Tongue (tissue), 3 donors: ENCODE measurements at places on chromosomes 5 and 9. TPM values are rescaled to one million over a fixed set of nuclear protein-coding genes. Genes with fewer than 3 reads are reported as not detected.

The DMRTA1 gene
- 1.9 TPM for total RNA-seq

The PAX5 gene
- total RNA-seq = 0.62 TPM

The CFAP157 gene
- total RNA-seq = not detected

The PTRH1 gene
- total RNA-seq = 7.3 TPM

The GABRG2 gene
- not detected for total RNA-seq

The SCGB3A2 gene
- total RNA-seq = 5.8 TPM

The FAF2 gene
- total RNA-seq = 24.2 TPM

The MED10 gene
- 18.7 TPM for total RNA-seq

The FRMPD1 gene
- total RNA-seq = 3.3 TPM

The LCN9 gene
- not detected for total RNA-seq

The CATSPER3 gene
- not detected for total RNA-seq

The GDA gene
- 1.8 TPM for total RNA-seq

The LIX1 gene
- total RNA-seq = 1.7 TPM

The ADAMTS6 gene
- 8.1 TPM for total RNA-seq

The MSMP gene
- not detected for total RNA-seq

The FAM114A2 gene
- total RNA-seq = 18.1 TPM
